Large intestine (tissue), 12 donors: ENCODE measurements at places on chromosomes 1 and 21. TPM values are rescaled to one million over a fixed set of nuclear protein-coding genes. Genes with fewer than 3 reads are reported as not detected.

The TMPRSS15 gene
- polyA plus RNA-seq: 0.01 TPM

The IL10 gene
- 0.91 TPM for polyA plus RNA-seq

The LCE1F gene
- not detected for polyA plus RNA-seq

The ADAMTSL4 gene
- 15.9 TPM for polyA plus RNA-seq

The RPE65 gene
- polyA plus RNA-seq: 1.2 TPM
